ENCODE measurements at places on chromosomes 16 and 17. TPM values are rescaled to one million over a fixed set of nuclear protein-coding genes. Genes with fewer than 3 reads are reported as not detected.
A peak's percentile ranks its signal among the peaks of the same experiment; 100 is the strongest.

Gene CDK5R1
- 1.0 TPM for total RNA-seq

Gene HSPB9
- total RNA-seq, result 1.8 TPM

DNA sequence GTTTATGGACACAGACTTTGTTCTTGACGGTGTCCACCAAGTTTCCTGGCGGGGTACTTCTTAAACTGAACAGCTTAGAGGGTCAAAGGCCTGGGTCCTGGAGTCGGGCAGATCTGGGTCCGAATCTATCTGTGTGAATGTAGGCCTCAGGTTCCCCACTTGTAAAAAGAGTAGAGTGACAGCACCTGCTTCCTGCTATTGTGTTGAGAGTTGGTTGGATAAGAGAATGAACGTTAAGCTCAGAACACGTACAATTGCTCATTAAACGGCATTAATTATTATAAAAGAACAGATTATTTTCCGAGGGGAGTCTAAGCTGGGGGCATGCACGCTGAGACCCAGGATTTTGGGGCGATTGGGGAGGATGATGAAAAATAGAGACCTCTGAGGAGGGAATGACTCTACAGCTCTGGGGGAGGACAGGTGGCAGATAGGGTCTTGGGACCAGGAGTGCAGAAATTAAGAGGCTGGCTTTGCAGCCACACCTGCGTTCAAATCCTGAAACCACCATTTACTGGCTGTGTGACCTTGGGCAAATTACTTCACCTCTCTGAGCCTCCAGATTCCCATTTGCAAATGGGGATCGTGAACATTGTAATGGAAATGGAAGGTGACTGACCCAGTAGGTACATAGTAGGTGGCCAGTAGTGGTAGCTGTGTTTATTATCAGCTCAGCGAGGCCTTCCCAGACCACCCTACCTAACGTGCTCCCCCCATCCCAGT, 862 bp downstream of the CLEC16A start:
- H3K27me3 ChIP-seq, result no peaks in the 10 kb centered on the region
- peaks cover 69% of the 10 kb centered on the region for H3K4me1 ChIP-seq
- no peak for DNase-seq
- H3K36me3 ChIP-seq, result no peaks in the 10 kb centered on the region
- peak overlapping the region; percentile 84 for H3K27ac ChIP-seq
- H3K4me3 ChIP-seq, result peak overlapping the region; percentile 95

- H3K27ac ChIP-seq, result no peak overlapping the region
- H3K4me1 ChIP-seq, result peaks cover 6% of the 10 kb centered on the region
- H3K4me3 ChIP-seq, result no peak overlapping the region
- no peak for DNase-seq
- H3K27me3 ChIP-seq, result no peaks in the 10 kb centered on the region
Measured at GRCh38 chr16:752007-752312, 8.6 kb upstream of the MSLN start.

Gene PRAC2
- total RNA-seq, result not detected

DNA sequence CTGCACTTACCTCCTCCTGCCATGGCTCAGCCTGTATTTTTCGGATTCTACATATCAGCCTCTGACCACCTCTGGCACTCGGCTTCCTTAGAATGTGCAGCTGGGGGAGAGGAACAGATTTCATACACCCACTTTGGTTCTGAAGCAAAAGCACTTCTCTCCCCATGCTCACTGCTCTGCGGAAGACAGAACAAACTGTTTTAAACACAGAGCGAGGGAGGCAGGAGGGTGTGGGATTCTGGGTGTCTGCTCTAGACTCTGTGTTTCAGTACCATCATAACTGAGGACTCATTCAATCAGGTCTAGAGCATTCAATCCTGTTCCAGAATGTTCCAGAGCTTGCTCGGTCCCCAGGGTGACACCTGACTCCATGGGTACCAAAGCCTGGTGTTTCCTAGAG, 239.1 kb downstream of the GRIN2A start:
- no peak overlapping the region for H3K27ac ChIP-seq
- H3K4me1 ChIP-seq, result no peaks in the 10 kb centered on the region
- DNase-seq, result no peak
- H3K36me3 ChIP-seq, result no peaks in the 10 kb centered on the region

Gene VWA3A
- total RNA-seq, result 0.52 TPM

Gene C1QL1
- 2.3 TPM for total RNA-seq

DNA sequence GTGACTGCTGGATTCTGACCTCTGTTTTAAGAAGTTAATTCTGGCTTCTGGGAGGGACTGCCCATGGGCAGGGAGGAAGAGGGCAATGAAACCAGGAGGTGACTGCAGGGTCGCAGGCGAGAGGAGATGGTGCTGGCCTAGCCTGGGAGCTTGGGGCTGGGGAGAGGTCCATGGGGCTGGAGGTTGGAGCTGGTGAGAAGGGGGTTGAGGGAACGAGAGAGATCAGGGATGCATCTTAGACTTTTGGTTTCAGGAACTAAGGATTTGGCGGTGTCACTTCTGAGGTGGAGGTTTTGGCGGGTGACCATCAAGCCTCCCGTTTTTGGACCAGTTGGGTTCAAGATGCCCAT, 64.6 kb downstream of the NKD1 start:
- DNase-seq, result no peak
- no peak overlapping the region for H3K4me3 ChIP-seq
- H3K27me3 ChIP-seq, result no peaks in the 10 kb centered on the region
- H3K4me1 ChIP-seq, result peaks cover 12% of the 10 kb centered on the region

GRCh38 chr17:72529386-72529785, 408.6 kb downstream of the SOX9 start:
- H3K27ac ChIP-seq, result no peak overlapping the region
- DNase-seq, result no peak
- no peaks in the 10 kb centered on the region for H3K36me3 ChIP-seq
- H3K27me3 ChIP-seq, result no peaks in the 10 kb centered on the region

DNA sequence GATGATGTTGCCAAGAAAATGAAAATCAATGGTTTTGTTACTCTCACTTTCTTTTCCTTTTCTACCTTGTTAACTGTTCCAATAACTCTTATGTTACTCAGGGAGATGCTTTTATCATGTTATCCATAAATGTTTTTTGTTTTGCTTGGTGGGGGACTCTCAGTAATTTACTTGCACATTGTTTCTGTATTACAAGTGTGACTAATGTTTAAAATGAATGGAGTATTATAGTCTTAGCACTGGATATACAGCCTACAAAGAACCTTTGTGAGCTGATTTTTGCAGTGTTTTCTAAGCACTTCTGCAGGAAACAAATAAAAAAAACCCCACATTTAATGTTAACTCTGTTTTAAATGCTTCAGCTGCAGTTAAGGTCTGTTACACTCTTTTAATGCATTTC, 12.1 kb downstream of the VMP1 start:
- no peak for DNase-seq
- no peaks in the 10 kb centered on the region for H3K27me3 ChIP-seq
- H3K36me3 ChIP-seq, result no peaks in the 10 kb centered on the region

GRCh38 chr16:66457888-66458287, 30.8 kb downstream of the BEAN1 start:
- no peak overlapping the region for H3K4me3 ChIP-seq
- H3K36me3 ChIP-seq, result no peaks in the 10 kb centered on the region
- H3K4me1 ChIP-seq, result no peaks in the 10 kb centered on the region
- DNase-seq, result no peak

Gene SP6
- total RNA-seq, result 0.99 TPM

DNA sequence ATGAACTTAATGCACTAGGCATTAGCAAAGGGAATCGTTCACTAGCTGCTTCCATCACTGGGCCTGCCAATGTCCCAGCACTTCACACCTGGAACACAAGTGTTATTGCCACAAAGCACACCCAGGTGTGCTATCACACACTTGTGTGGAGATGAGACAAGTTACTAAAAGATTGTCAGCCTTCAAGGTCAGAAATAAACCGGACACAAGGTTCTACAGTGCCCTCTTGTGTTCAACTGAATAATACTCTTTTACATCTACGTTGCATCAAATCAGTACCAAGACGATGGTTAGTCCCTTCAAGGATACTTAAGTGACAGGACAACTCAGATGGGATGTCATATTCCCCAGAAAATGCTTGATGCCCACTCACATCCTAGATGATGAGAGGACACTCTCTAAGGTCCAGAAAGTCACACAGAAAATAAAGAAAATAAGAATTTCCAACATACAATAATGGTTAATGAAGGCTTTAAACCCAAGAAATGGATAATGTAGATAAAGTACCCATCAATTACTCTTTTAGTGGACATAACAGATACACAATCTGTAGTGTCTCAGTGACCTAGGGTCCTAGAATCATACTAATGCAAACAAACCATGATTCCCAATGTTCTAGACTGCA, 16.4 kb upstream of the GLG1 start:
- no peak overlapping the region for H3K4me3 ChIP-seq
- H3K36me3 ChIP-seq, result no peaks in the 10 kb centered on the region
- H3K4me1 ChIP-seq, result peaks cover 38% of the 10 kb centered on the region
- no peaks in the 10 kb centered on the region for H3K27me3 ChIP-seq

DNA sequence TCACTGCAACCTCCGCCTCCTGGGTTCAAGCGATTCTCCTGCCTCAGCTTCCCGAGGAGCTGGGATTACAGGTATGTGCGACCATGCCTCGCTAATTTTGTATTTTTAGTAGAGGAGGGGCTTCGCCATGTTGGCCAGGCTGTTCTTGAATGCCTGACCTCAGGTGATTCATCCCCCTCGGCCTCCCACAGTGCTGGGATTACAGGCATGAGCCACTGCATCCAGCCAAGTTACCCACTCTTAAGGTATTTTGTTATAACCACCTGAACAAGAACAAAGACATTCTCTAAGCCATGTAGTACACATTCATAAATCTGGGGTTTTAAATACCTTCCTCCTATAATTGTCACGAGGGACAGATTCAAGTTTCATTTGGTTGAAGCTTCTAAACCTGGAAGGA, 12.3 kb upstream of the TMEM170A start:
- no peak for DNase-seq
- no peak overlapping the region for H3K4me3 ChIP-seq
- H3K27me3 ChIP-seq, result no peaks in the 10 kb centered on the region
- H3K36me3 ChIP-seq, result no peaks in the 10 kb centered on the region

DNA sequence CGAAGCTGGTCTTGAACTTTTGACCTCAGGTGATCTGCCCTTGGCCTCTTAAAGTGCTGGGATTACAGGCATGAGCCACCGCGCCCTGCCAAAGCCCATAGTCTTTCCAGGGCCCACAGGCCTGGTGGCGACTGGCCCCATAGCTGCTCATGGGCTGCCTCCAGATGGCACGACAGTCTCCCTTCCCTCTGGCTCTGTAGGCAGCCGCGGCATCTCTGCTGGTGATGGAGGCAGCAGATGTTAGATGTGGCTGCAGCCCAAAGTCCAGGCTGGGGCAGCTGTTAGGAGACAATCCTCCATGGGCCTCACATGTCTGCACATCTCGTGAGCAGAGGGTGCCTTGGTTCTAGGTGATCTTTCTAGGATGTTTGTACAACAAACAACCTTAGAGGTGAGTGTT, 69.7 kb upstream of the DNAJA2 start:
- DNase-seq, result no peak
- no peaks in the 10 kb centered on the region for H3K27me3 ChIP-seq
- H3K36me3 ChIP-seq, result no peaks in the 10 kb centered on the region
- H3K4me3 ChIP-seq, result no peak overlapping the region
- no peaks in the 10 kb centered on the region for H3K4me1 ChIP-seq

DNA sequence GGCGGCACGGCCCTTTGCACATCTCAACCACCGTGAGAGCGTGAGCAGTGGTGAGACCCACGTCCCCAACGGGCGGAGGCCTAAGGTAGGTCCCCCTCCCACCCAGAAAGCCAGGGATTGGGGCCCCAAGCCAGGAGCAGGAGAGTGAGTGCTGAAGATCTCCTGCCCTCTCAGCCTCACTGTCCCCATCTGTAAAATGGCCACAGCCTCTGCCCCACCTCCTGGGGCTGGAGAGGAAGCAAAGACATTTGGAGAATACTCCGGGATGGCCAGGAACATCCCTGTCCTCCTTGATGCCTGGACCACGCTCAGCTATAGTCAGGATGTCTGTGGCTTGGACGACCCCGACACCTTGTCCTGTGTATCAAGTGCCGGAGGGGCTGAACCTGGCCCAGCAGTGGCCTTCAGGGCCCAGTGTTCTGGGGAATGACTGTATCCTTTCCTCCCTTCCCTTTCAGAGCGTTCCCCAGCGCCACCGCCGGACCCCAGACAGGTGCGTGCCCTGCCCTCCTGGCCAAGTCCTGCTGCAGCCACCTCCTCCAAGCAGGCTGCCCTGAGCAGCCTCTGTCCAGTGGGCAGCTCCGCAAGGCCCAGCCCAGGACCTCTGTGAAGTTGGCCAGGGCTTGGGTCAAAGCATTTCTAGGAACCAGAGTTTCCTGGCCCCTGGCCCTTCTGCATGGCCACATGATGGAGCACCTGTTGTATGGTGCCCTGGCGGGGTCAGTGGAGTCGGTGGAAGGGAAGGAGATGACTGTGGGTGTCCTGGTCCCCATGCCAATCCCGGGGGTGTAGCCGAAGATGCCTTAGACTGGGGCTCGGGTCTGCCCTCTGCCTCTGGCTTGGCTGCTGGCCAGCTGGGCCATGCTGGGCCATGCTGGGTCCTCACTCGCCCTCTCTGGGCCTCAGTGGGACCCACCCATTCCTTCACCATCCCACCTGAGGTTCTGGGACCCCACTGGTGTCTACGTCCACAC, 38.4 kb downstream of the ADCY7 start:
- no peak overlapping the region for H3K27ac ChIP-seq
- no peaks in the 10 kb centered on the region for H3K36me3 ChIP-seq
- H3K27me3 ChIP-seq, result no peaks in the 10 kb centered on the region
- H3K4me3 ChIP-seq, result no peak overlapping the region
- DNase-seq, result peak; percentile 7

Gene KCNJ18
- total RNA-seq, result not detected

Gene NDEL1
- 26.2 TPM for total RNA-seq

DNA sequence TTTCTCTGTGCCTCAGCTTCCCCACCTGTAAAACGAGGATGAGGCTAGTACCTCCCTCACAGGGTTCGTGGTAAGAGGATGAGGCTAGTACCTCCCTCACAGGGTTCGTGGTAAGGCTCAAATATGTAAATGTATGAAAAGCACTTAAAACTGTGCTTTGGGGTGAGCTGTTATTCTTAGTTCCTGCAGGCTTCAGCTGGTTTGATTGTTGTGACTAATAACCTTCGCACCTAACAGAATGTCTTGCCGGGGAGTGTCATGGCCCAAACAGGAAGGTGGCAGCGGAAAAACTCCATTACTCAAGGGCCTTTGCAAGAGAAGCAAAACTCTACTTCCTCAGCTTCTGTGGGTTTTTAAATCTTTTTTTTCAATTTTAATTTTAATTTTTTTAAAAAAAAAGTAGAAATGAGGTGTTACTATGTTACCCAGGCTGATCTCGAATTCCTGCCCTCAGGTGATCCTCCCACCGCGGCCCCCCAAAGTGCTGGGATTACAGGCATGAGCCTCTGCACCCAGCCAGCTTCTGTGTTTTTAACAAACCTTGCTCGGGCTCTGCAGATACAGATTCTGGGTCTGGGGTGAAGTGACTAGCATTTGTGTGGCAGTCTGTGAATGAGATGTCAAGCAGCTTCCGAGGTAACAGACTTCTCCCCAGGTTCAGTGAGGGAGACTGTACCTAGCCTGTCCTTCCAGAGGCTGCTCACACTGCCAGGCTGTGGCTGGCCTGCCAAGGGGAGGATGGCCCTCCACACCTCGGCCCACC, 103.0 kb downstream of the RAB11FIP4 start:
- DNase-seq, result no peak
- H3K36me3 ChIP-seq, result no peaks in the 10 kb centered on the region
- H3K27me3 ChIP-seq, result no peaks in the 10 kb centered on the region
- H3K27ac ChIP-seq, result peak overlapping the region; percentile 89
- H3K4me3 ChIP-seq, result no peak overlapping the region

Gene OR2C1
- not detected for total RNA-seq

- H3K27me3 ChIP-seq, result no peaks in the 10 kb centered on the region
- no peak for DNase-seq
- H3K36me3 ChIP-seq, result no peaks in the 10 kb centered on the region
- no peaks in the 10 kb centered on the region for H3K4me1 ChIP-seq
Measured at GRCh38 chr16:80265624-80266306, 275.0 kb upstream of the DYNLRB2 start.

Gene KRT10
- 3.3 TPM for total RNA-seq

Gene KIF2B
- not detected for total RNA-seq

Gene TLCD2
- 2.6 TPM for total RNA-seq

All from body of pancreas (tissue), 4 donors.